ENCODE measurements at places on chromosomes 1 and 21.

GRCh38 chr1:205704903-205705302, 24.6 kb upstream of the SLC45A3 start:
- no peak for DNase-seq

DNA sequence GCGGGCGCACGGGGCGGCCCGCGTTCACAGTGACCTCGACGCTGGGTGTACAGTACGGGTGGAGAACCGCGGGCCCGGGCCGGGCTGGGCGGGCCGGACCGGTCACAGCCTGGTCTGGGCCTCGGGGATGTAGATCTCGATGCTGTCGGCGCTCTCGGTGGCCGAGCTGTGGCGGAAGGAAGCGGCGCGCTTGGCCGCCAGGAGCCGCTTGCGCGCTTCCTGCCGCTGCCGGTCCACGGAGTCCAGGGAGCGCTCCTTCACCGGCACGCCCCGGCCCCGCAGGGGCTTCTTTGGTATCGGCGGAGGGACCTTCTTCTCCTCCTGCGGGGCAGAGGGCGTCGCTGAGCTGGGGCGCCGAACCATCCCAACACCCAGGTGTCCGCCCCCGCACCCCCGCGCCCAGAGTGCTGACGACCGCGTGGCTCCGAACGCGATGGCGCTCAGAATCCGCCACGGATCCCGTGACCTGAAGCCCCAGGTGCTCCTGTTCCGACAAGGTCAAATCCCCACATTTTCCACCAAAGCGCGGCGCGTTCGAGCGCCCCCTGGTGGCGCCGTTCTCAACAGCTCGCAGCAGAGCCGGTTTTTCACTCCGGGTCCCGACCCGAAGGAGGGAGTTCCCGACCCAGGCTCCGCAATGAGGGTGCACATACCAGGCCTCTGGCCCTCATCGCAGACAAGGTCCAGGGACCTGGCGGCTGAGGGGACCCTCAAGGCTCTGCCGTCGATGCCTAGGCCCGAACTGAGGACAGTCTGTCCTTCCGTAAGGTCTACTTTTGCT, 6.6 kb upstream of the SMIM12 start:
- peak; percentile 98 for DNase-seq

DNA sequence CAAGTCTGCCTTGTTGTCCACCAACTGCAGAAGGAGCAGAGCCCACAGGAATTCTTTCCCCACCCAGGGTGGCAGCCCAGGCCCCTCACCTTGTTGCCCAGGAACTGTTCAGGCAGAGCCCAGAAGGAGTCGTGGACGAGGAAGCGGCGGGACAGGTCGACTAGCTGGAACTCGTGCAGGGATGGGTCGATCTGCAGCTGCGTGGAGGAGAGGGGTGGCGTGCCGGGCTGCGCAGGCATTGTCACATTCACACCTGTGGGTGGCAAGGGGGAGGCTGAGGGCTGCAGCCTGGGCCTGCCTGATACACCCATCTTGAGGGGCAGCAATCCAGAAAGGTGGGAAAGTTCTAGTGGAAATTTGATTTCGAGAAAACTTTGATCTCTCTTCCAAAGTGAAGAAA, 55.9 kb downstream of the HSPG2 start:
- DNase-seq: no peak

DNA sequence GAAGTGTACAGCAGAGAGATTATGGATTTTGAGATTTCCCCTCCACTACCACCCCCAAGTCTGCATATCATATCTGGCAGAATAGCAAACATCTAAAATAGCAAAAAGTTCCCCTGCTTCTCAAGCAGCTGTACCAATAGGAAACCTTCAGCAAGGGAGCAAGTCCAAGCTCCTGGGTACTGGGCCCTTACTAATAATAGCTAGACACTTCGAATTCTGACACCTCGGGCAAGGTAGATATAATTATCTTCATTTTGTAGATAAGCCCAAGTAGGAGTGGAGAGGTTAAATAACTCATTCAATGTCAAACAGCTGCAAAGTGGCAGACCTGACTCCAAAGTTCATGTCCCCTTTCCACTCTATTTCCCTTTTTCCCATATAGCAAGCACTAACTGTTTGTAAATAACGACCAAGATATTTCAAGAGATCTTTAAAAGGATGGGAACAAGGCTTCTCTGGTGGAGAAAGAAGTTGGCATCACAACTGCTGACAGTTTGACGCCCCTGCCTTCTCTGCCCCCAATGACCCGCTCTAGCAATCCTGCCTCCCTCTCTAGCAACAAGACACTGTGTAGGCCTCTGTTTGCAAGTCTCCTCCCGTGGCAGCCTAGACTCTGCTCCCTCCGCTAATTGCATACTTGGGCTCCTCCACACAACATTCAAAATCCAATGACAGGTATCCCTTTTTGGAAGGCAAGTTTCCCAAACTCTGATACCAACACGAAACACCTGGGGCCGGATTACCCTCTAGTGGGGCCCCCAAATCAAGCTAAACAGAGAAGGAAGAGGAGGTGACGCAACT, 18.7 kb upstream of the ADAR start:
- DNase-seq: no peak

DNA sequence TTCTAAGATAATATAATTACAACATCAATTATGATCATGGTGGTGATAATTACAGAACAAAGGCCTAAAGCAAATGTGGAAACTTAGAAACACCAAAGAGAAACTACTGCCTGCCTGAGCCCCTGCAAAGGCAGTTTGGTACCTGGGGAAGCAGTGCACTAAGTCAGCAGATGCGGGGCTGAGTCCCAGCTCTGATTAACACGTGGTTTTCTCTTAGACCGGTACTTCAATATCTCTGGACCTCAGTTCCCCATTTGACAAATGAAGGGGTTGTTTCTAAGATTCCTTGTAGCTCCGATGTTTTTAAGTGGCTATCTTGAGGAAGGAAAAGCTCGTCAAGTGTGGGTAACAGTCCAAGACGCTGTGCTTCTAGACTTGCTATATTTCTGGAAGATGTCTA, 16.7 kb upstream of the PLEKHA6 start:
- no peak for DNase-seq

DNA sequence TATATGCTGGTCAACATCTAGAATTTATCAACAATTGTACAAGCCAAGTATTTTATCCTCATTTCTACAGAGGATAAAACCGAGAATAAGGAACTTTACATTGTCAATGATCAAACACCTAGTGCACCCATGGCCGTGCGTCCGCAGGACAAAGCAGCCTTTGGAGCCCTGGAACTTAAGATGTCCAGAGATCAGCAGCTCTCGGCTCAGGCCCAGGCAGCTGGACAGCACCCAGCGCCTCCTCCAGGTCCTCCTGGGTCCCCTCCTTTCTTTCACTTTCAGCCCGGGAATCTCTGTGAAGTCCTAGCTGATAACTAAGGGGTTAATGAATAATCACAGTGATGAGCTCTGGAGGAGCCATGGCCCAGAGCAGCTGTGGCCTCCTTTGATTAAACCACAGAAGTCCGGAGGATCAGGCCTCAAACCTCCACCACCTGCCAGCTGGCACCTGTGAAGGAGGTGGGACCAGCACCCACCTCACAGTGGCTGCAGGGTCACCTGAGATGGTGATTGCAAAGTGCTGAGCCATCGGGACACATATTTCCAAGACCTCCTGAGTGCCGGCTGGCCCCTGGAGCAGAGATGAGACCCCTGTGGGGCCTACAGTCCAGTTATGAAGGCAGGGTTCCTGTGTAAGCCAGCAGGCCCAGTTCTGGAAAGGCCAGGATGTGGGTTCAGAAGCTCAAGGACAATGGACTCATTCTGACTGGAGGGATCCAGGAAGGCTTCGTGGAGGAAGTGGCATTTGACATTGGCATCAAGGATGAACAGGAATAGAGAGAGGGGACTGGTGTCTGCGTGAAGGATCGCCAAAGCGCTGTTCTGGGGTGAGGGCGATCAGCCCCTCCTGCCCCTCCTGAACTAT, 11.6 kb upstream of the SAMD11 start:
- no peak for DNase-seq

DNA sequence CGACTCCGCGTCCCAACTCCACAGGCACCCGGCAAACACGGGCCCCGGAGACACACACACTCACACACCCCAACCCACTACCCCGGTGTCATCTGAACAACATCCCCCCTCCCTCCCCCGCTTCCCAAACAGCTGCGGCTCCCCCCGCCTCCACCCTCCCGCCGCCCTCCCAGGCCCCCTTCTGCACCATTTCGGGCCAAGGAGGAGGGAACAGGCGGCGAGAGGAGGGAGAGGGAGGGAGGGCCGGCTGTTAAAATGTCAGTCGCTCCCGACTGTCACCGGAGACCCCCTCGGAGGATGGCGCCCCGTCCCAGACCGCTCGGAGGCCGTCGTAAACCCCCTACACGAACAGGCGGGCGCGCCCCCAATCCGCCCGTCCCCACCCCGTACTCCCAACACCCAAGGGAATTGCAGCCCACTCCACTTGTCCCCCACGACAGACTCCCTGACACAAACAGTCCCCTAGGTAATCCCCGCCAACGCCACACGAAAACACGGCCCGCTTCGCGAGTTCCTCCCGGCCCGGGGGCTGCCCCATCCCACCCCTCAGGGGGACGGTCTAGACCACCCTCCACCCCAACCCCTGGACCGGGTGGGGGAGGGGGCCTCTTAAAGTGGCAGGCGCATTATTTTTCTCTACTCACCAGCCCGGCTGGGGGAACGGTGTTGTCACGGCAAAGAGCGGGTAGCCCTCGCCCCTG, 583 bp downstream of the MEF2D start:
- DNase-seq: no peak

- no peak for DNase-seq
These were observed 138.1 kb upstream of the COL6A1 start for GRCh38 chr21:45843426-45843825.
